GM12892 (cell line): ENCODE measurements at places on chromosomes 13 and 19.

GRCh38 chr19:19758164-19758563 is 25.3 kb upstream of the ZNF14 start:
- no peak for DNase-seq

DNA sequence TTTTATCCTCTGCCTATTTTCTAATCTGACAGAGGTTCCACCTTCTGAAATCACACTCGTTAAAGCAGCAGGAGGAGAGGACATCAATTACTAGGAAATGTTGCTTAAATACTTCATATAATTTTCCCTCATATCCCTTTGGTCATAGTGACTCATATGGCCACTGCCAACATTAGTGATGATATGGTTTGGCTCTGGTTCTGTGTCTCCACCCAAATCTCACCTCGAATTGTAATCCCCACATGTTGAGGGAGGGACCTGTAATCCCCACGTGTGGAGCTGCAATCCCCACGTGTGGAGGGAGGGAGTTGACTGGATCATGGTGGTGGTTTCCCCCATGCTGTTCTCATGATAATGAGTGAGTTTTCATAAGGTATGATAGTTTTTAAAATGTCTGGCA is 618.4 kb upstream of the SLITRK5 start:
- no peak for DNase-seq

DNA sequence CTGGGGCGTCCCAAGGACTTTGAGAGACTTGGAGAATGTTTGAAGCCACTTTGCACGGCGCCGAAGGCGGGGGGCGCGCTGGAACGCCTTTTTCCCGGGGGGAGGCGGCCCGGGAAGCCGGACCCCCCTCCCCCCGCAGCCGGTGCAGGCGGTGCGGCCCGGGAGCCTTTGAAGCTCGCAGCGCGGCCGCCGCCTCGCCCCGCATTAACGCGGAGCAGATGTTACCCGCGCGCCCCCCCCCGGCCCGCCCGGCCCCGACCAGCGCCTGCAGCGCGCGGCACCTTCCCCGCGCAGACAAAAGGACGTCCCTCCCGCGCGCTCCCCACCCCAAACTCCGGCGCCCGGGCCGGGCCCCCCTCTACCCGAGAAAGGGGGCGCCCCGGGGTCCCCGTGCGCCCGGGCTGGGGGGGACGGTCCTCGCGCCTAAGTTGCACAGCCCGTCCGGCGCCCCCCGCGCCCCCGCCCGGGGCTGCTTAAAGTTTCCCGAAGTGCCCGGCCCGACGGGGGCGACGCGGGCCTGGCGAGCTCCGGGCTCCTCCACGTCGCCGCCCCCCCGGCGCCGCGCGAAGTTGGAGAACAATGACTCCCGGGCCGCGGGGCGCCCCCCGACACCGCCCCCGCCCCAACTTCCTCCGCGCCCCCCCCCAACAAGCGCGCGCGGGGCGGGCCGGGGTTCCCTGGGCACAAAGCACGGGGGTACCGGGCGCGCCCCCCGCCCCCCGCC is 685 bp downstream of the TCF3 start:
- no peak for DNase-seq

GRCh38 chr19:48755084-48755641 is at the start of gene FGF21:
Gene FGF21, plus strand, starts transcription at chr19:48755524. Its CDS starts 713 bp downstream, at chr19:48756237.
- DNase-seq = no peak

- peak; percentile 98 for DNase-seq
Measured at GRCh38 chr19:639253-640160, at the start of gene FGF22. Gene FGF22, plus strand, starts transcription at chr19:639879. Its CDS starts 47 bp downstream, at chr19:639926.

GRCh38 chr19:2538096-2538757 is 62.3 kb downstream of the GADD45B start:
- DNase-seq = no peak
